ENCODE measurements at places on chromosomes 5 and 9.

- DNase-seq: peak; percentile 62
Measured at GRCh38 chr5:159316519-159317383, 13.5 kb downstream of the IL12B start.

- peak; percentile 90 for DNase-seq
Measured at GRCh38 chr5:150511578-150512367, 3.8 kb downstream of the NDST1 start.

DNA sequence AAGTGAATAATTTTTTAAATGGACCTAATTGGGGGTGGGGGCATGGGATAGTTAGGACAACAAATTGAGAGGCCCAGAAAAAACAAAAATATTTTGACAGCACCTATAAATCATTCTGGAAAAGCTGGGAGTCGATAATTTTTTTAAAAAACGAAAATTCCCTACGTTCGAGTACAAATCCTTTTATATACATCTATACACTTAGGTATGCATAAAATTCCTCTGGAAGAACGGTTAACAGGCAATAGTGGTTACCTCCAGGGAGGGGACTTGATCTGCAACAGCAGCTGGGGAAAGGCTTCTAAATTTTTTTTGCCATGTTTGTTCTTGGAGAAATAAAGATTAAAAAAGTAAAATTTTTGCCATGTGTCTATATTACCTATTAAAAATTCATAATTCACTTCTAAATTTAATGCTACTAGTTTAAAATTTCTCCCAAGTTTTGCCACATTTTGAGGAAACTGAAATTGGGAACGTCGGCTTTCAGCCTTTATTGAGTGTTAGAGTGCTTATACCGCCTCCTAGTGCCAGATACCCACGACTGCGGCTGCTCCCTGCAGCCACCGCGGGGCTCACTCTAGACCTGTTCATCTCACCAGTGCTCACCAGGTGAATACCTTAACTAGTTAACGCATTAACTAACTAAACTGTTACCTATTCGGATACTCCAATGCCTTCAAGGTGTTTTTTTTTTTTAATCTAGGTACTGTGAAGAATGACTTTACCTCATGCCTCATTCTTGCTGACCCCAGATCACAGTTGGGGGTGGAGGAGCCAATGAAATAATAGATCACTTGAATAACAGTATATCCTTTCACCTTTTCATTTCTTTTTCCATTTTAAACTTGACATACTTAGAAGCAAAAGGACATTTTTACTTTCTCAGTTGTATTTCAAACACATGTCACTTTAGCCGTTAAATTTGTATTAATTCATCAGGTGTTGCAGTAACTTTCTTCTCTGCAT, 1.8 kb upstream of the BHMT start:
- DNase-seq: no peak

GRCh38 chr9:130890870-130891687, 5.5 kb downstream of the QRFP start:
- no peak for DNase-seq

GRCh38 chr9:34869390-34869789, 88.7 kb upstream of the PHF24 start:
- peak; percentile 31 for DNase-seq
